ENCODE measurements at places on chromosomes 3 and 15.

DNA sequence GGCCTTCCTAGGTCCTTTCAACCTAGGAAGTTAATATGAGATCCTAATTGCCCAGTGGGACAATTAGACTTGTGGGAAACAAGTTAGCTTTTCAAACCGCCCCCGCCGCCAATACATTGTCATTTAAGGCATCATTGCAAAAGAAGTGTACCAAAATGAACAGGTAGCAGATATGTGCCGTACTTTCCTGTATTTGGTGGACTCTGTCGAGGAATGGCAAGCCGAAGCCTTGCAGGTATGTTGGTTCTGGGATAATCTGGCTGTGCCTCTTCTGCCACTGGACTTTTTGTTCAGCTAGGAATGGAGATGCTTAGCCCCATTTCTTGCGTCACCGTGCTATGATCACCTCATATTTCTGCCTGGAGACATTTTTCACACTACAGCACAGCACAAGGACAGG, 157.5 kb downstream of the CACNA1D start:
- DNase-seq: no peak

DNA sequence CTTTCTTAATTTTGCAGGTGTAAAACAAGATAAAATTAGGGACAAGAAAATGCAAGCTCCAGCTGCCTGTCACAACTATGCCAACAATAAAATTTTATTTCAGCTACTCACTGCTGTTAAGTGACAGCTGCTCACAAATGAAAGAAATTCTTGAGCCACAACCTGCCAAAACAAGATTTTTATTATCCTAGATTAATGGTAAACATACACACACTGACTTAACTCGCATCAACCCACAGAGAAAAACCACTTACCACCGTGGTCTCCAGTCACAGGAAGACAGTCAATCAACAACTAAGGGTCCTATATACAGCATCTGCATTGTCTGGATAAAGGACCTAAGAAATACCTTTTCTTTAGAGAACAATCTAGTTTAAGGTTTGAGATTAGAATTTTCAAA, 31.3 kb downstream of the EFL1 start:
- no peak for DNase-seq

DNA sequence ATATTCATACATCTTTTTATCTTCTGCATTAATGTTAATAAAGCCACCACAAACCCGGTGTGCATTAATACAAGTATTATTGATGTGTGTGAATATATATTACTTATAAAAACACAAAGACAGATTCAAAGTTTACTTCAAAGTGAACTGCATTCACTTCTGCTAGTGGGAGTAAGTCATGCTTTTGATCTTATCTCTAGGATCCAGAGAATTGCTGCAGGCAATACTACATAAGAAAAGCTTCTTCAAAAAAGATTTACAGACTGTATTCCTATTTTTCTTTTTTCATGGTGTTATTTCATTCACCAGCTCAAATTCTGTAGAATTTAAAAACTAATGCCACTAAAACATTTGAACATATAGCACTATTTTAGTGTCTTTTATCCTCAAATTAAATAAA, 87.5 kb upstream of the CBLB start:
- no peak for DNase-seq

GRCh38 chr15:74178326-74179100, 5.0 kb downstream of the ISLR start:
- no peak for DNase-seq

GRCh38 chr3:58403513-58404109, 30.0 kb downstream of the PDHB start:
- no peak for DNase-seq

DNA sequence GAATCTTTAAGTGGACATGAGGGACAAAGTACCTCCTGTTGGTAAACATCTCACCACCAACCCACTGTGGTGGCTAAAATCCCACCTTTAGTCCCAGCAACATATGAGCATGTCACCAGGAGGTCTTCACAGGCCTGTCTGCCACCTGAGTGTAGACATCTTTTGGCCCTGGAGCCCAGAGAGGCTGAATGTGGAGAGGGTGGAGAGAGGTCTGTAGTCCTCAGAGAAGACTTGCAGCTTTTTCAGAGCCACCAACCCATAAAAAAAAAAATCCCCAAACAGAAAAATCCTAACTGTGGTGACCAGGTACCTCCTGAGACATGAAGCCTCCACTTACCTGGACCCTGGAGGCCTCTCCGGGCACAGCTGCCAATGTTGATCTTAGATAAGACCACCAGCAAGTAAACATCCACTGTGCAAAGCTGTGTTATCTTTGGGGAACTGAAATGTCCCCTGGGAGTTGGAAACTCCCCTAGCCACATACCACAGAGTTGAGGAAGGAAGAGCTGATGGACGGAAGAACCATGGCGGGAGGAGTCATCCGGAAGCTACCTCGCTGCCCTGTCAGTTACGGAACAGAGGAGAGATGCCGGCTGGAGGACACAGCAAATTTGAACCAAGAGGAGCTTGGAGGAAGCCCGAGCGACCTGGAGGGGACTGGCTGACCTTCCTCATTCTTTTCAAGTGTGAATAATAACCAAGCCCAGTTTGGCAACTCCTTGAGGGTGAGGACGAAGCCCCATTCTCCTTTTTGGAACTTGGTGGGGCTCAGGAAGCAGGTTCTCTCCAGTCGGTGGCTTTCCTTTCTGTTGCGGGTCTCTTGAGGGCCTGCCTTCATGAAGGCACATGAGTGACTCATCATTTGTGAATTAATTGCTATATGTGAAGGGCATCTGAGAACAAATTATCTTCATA, at the start of gene GHRL:
GHRL (minus strand) TSS at position 443 of the 915 bp plus-strand sequence. CDS start 2,767 bp downstream, outside the sequence.
- DNase-seq: no peak

GRCh38 chr15:45259796-45260195, 7.8 kb downstream of the SLC28A2 start:
- DNase-seq: no peak

GRCh38 chr3:62011666-62012065, 361.7 kb downstream of the FEZF2 start:
- no peak for DNase-seq

DNA sequence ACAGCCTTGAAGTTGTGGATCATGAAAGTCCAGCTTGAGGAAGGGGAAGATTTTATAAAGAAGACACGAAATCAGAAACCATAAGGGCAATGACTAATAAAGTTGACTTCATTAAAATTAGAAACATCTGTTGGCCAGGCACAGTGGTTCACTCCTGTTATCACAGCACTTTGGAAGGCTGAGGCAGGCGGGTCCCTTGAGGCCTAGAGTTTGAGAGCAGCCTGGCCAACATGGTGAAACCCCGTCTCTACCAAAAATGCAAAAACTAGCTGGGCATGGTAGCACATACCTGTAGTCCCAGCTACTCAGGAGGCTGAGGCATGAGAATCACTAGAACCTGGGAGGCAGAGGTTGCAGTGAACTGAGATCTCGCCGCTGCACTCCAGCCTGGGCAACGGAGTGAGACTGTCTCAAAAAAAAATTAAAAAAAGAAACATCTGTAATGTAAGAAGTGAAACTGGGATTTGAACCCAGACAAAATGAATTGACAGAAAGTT, 7.9 kb upstream of the UBXN7 start:
- DNase-seq: no peak

DNA sequence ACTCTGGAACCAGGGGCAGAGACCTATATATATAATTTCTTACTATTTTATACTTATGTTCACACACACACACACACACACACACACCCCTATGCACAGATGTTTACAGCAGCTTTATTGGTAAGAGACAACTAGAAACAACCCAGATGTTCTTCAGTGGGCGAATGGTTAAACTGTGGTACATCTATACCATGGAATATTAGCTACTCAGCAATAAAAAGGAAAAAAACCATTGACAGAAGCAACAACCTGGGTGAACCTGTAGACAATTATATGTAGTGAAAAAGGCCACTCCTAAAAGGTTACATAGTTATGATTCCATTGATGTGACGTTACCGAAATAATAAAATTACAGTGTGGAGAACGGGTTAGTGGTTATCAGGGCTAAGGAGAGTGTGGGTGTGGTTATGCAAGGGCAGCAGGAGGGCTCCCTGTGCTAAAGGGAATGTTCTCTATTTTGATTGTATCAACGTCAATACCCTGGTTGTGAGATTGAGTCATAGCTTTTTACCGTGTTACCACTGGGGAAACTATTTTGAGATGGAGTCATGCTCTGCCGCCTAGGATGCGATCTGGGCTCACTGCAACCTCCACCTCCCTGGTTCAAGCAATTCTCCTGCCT, 85.5 kb downstream of the FLNB start:
- DNase-seq: no peak

- no peak for DNase-seq
Measured at GRCh38 chr15:101329867-101330380, 34.9 kb upstream of the SNRPA1 start.

DNA sequence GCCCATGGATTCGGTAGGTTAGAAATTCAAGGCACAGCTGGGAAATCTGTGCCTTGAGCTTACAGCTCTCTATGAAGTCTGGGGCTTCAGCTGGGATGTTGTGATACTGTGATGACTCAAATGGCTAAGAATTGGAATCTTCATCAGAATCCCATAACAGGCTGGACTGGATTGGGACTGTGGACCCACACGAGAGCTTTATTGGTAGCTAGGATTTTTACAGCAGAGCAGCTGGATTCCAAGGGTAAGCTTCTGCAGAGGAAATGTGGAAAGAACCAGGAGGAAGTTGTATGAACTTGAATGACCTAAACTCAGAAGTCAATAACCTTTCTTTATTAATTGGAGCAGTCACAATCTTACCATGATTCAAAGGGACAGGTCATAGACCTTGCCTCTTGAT, 1187.1 kb downstream of the ROBO1 start:
- no peak for DNase-seq

GRCh38 chr15:27237319-27237939, 266.4 kb downstream of the GABRG3 start:
- no peak for DNase-seq

GRCh38 chr3:196072313-196072712, 9.6 kb downstream of the TFRC start:
- no peak for DNase-seq

Data from substantia nigra (tissue), 51 donors.